ENCODE measurements at places on chromosomes 3 and 15.

- DNase-seq, result no peak
Observed at GRCh38 chr15:73660455-73660854, 23.7 kb upstream of the CD276 start.

- no peak for DNase-seq
Observed at GRCh38 chr3:25056803-25057351, 371.2 kb upstream of the RARB start.

DNA sequence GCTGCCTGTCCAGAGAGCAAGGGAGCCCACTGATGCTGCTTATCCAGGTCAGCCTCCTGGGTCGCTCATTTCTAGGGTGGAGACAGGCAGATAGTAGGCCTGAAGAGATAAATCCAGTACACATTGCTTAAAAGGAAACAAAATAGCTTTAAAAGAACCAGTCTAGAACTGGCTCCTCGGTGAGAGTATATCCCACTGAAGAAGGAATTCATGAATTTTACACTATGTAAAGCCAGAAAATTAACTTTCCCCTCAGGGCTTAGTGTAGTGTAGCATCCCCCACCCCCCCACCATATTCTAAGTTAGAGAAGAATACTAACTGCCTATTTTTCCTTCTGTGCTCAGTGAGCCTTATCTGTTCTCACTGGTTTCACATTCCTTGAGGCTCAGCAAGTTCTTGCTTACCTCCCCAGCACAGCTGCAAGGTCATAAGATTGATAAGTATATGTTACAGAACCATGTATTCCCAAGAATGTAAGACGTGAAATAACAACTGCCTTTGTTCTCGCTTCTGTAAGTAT is 30.5 kb upstream of the NOX5 start:
- no peak for DNase-seq

GRCh38 chr15:29428925-29429573 is 159.4 kb upstream of the NSMCE3 start:
- DNase-seq, result no peak

- DNase-seq, result no peak
Observed at GRCh38 chr3:159645874-159646273, 342.8 kb upstream of the IL12A start.

DNA sequence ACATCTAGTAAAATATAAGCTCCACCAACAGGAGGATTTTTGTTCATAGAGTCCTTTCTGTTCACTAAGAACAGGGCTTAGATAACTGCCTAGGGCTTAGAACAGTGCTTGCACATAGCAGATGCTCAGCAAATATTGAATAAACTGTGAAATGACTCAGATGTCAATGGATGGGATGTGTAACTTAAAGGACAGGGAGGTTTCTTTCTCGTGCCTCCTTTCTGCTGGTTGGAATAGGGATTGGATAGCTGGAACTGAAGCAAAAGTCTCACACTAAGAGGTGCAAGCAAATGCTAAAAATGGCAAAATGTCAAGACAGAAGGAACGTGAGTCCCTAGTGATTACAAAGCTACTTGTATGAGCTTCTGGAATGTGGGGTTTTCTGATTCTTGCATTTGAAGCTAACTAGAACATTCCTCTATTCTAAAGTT is 392.8 kb upstream of the WNT5A start:
- no peak for DNase-seq

All from esophagus squamous epithelium (tissue), 5 donors.